Stimulated activated CD4-positive, alpha-beta T cell treated with anti-CD3 and anti-CD28 coated beads, TNF-alpha, amount 100 ng/mL, for 4 hours (primary cell): ENCODE measurements at places on chromosomes 11 and 22.

DNA sequence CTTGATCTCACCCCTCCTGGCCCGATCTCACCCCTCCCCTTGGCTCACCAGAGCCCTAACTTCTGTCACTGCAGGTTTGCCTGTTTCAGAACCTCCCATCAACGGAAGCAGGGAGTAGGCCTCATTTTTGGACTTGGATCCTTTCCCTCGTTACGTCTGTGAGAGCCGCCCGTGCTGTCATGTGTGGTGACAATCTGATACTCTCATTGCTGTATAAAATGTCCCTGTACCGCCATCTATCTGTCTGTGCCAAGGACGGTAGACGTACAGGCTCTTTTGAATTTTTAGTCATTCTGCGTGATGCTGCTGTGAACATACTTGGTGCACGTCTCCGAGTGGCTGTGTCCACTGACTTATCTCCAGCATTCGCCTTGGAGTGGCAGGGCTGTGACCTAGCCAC lies 1163.1 kb downstream of the BRD1 start:
- DNase-seq = no peak

DNA sequence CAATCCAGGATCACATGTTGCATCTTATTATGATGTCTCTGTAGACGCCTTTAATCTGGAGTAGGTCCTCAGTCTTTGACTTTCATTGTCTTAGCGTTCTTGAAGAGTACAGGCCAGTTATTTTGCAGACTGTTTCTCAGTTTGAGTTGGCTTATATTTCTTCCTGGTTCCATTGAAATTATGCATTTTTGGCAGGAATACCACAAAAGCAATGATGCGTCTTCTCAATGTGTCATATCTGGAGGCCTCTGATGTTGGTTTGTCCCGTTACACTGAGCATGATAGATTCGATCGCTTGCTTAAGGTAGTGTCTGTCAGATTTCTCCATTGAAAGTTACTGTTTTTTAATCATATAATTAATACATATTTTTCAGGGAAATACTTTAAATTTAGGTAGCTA lies 30.6 kb downstream of the TECTA start:
- DNase-seq = no peak

DNA sequence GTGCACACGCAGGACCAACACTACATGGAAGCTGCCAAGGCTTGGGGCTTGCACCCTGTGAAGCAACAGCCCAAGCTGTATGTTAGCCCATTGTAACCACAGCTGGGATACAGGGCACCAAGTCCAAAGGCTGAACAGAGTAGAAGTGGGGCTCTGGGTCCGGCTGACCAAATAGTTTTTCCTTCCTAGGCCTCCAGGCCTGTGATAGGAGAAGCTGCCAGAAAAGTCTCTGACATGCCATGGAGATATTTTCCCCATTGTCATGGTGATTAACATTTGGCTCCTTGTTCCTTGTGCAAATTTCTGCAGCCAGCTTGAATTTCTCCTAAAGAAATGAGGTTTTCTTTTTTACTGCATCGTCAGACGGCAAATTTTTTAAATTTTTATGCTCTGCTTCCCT lies 941.2 kb downstream of the FAM181B start:
- DNase-seq = no peak

- DNase-seq = no peak
Observed at GRCh38 chr11:67633758-67634365, 4.1 kb upstream of the NUDT8 start.

DNA sequence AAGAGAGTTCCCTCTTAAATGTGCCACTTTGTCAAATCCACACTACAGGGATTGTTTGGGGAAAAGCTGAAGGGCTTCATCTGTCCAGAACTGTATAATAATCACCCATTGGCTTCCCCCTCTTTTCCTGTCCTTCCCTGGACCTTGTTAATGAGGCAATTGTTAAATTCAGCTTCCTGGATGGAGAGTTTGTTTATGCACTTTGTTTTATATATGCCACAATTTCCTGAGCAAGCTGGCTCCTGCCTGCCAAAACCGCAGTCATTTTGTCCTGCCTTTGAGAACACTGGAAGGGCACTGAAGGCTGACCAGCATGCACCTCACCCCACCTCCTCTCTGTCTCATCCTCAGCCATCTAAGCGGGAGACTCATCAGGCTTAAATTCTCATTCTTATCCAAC lies 86.2 kb downstream of the MSANTD4 start:
- no peak for DNase-seq
